ENCODE measurements at places on chromosomes 13 and 19. TPM values are rescaled to one million over a fixed set of nuclear protein-coding genes. Genes with fewer than 3 reads are reported as not detected.

GRCh38 chr13:54733639-54734038, 1705.0 kb downstream of the OLFM4 start:
- no peak overlapping the region for H3K4me3 ChIP-seq
- peak; percentile 60 for DNase-seq
- H3K4me1 ChIP-seq = peaks cover 7% of the 10 kb centered on the region
- H3K27me3 ChIP-seq = no peaks in the 10 kb centered on the region
- H3K27ac ChIP-seq = no peak overlapping the region
- H3K36me3 ChIP-seq = no peaks in the 10 kb centered on the region

GRCh38 chr19:29483944-29484581, 41.7 kb upstream of the VSTM2B start:
- H3K36me3 ChIP-seq = no peaks in the 10 kb centered on the region
- no peaks in the 10 kb centered on the region for H3K27me3 ChIP-seq
- no peaks in the 10 kb centered on the region for H3K4me1 ChIP-seq
- H3K4me3 ChIP-seq = no peak overlapping the region

DNA sequence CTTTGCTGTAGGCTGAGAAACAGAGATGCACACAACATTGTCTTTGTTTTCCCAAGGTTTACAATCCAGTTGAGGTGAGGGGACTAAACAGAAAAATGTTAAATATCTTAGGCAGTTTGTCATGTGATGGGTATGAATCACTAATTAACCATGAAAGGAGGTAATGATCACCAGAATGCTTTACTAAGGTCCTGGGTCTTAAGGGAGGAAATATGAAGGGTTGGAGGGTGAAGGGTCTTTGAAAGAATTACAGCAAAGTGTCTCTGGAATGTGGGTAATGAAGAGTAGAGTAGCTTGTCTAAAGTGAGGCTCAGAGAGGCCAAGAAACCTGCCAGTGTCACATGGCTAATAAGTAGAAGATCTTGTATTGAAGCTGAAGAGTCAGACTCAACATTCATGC, 19.0 kb downstream of the BIVM start:
- no peaks in the 10 kb centered on the region for H3K27me3 ChIP-seq
- H3K36me3 ChIP-seq = no peaks in the 10 kb centered on the region
- no peak overlapping the region for H3K27ac ChIP-seq
- H3K4me1 ChIP-seq = no peaks in the 10 kb centered on the region
- no peak for DNase-seq
- no peak overlapping the region for H3K4me3 ChIP-seq

- no peak overlapping the region for H3K27ac ChIP-seq
- peak overlapping the region; percentile 90 for H3K4me3 ChIP-seq
- peaks cover 17% of the 10 kb centered on the region for H3K27me3 ChIP-seq
- H3K4me1 ChIP-seq = peaks cover 35% of the 10 kb centered on the region
- no peaks in the 10 kb centered on the region for H3K36me3 ChIP-seq
- no peak for DNase-seq
Measured at GRCh38 chr19:55386493-55386971, 800 bp downstream of the RPL28 start.

DNA sequence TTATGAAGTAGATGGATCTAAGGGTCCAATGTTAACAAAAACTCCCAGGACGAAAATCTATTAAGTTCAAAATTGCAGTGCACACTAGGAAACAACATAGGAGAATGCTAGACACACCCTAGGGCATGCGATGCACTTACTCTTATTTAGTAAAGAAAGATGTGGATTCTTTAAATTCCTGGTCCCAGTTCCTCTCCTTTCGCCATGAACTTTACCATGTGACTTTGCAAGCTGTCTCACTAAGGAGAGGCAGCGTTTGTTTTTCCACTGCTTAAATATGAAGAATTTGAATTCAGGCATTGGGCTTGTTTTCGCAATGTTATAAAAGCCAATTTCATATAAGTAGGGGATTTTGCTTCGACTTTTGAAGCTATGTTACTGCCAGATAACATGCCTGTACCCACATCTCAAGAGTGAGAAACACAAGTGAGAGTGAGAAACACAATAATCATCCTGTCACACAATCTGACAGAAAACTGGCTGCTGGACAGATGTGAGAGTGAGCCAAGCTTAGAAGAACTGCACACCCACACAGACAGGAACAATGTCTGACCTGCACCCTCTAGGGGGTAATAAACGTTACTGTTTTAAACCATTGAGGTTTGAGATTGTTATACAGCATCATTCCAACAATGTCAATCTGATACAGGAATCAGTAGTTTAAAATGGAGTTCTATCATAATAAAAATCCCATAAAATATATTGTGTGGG, 1308.4 kb downstream of the SLITRK5 start:
- no peak overlapping the region for H3K27ac ChIP-seq
- H3K4me1 ChIP-seq = no peaks in the 10 kb centered on the region
- DNase-seq = no peak
- H3K4me3 ChIP-seq = no peak overlapping the region
- no peaks in the 10 kb centered on the region for H3K27me3 ChIP-seq
- no peaks in the 10 kb centered on the region for H3K36me3 ChIP-seq

- peaks cover 4% of the 10 kb centered on the region for H3K4me1 ChIP-seq
- H3K4me3 ChIP-seq = no peak overlapping the region
- H3K27ac ChIP-seq = no peak overlapping the region
Measured at GRCh38 chr19:31254611-31255010, 94.6 kb downstream of the TSHZ3 start.

The MCF2L gene
- 59.2 TPM for total RNA-seq

The LILRA5 gene
- not detected for total RNA-seq

The KLK1 gene
- total RNA-seq = not detected

DNA sequence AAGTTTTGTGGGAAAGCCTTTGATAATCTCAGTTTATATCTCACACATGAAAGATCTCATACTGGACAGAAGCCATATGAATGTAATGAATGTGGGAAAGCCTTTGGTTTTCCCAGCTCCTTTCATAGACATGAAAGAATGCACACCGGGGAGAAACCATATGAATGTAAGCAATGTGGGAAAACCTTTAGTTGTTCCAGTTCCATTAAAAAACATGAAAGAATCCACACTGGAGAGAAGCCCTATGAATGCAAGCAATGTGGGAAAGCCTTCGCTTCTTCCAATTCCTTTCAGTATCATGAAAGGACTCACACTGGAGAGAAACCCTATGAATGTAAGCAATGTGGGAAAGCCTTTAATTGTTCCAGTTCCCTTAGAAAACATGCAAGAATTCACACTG, 54.8 kb downstream of the ZNF627 start:
- H3K27me3 ChIP-seq = no peaks in the 10 kb centered on the region
- no peak for DNase-seq
- H3K27ac ChIP-seq = no peak overlapping the region
- no peak overlapping the region for H3K4me3 ChIP-seq
- H3K36me3 ChIP-seq = peaks cover 44% of the 10 kb centered on the region
- H3K4me1 ChIP-seq = no peaks in the 10 kb centered on the region

DNA sequence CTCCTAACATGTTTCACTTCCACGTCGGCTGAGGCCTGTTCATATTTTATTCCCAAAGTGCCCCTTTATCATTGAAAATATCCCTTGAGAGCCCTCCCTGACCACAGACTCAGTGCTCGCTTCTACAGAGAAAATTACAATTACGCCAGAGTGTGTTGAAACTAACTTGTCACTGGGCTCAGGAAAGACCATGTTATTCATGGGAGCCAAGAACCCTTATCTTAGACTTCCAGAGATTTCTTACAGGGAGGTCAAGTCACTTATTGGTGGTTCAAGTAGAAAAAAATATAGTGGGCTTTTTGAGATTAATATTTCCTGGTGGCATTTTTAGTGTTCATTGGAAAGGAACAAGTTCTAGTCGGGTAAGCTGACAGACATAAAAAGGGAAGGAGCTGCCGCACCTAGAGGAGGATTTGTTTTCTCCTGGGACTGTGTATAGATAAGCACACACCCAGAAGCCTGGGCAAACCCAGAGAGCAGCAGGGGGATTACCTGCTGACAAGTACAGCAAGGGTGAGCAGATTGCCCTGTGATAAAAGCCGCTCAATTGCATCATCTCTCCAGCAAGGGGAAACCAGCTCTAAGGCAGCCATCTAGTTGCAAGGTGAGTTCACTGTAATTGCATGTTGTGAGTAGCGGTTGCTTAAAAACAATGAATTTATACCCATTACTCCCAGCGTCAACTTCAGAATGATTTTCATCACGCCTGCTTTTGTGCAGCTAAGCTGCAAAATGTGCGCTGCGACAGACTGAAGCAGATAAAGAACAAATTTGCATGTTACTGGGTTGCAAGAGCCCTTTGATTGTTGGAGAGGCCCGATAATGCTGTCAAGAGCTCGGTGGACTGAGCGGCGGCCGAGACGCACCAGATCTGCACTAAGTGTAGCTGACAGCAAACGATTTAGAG, 46.2 kb downstream of the DCT start:
- H3K4me3 ChIP-seq = no peak overlapping the region
- H3K36me3 ChIP-seq = no peaks in the 10 kb centered on the region
- no peak overlapping the region for H3K27ac ChIP-seq
- no peaks in the 10 kb centered on the region for H3K27me3 ChIP-seq
- H3K4me1 ChIP-seq = peaks cover 11% of the 10 kb centered on the region

DNA sequence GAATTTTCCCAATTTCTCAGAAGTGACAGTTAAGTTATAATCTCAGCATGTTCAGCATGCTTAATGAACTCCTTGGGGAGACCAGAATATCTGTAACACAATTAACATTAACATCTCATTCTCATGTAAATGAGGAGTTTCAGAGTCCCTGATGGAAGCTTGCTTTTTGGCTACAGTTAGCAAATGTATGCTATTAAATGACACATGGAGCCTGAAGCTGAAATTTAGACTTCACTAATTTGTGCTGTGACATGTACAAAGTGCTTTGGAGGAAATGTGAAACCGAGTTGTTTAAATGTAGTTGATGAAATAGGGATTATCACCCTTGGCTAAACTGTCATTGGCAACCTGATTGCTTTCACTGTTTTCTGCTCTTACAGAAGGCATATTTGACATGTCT, 2265.1 kb upstream of the PCDH20 start:
- no peaks in the 10 kb centered on the region for H3K36me3 ChIP-seq
- no peak overlapping the region for H3K27ac ChIP-seq
- H3K4me3 ChIP-seq = no peak overlapping the region

DNA sequence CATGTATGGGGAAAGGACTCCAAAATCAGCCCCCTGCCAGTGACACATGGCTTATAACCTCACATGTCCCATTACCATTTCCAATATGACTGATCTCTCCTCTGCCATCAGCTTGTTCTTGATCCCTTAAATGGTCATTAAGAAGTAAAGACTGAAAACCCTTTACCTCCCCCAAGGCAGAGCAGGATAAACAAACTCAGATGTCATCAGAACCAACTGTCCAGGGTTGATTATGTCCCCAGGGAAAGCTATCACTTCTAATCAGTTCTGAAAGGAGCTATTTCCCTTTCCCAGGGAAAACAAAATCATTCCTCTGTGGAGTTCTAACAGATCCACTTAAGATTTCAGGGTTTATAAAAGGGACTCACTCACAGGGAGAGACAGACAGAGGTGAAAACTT, 350.9 kb downstream of the SUCLA2 start:
- no peaks in the 10 kb centered on the region for H3K4me1 ChIP-seq
- no peak overlapping the region for H3K27ac ChIP-seq
- H3K4me3 ChIP-seq = no peak overlapping the region
- no peak for DNase-seq
- no peaks in the 10 kb centered on the region for H3K36me3 ChIP-seq

GRCh38 chr19:5631567-5632240, 8.8 kb downstream of the SAFB start:
- no peak overlapping the region for H3K27ac ChIP-seq
- no peaks in the 10 kb centered on the region for H3K4me1 ChIP-seq
- DNase-seq = no peak
- H3K4me3 ChIP-seq = no peak overlapping the region
- H3K27me3 ChIP-seq = no peaks in the 10 kb centered on the region

All from neural progenitor cell (in vitro differentiated cells).